Spinal cord (tissue), 10 donors: ENCODE measurements at places on chromosomes 4 and X. TPM values are rescaled to one million over a fixed set of nuclear protein-coding genes. Genes with fewer than 3 reads are reported as not detected.
A peak's percentile ranks its signal among the peaks of the same experiment; 100 is the strongest.

- H3K4me3 ChIP-seq: no peak overlapping the region
- DNase-seq: no peak
- H3K27ac ChIP-seq: no peak overlapping the region
- H3K27me3 ChIP-seq: no peaks in the 10 kb centered on the region
Observed at GRCh38 chr4:105461221-105461620, 12.6 kb downstream of the PPA2 start.

The POLA1 gene
- total RNA-seq: 30.8 TPM

DNA sequence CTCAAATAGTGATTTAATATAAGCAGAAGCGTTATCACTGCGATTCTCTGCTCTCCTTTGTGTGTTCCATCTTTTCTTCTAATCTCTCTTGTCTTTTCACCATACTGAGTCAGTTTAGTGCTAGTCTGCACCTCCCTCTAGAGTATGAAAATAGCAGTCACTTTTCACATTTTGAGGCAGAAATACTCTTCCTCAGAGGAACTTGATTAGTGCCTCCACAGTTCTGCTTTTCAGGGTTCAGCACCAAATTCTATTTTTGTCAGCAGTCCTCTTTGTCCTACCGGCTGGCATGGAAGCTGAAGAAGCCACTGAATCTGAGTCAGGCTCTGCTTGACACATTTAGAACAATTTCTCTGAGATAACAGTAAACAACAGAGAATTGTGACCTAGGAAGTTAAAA is 49.7 kb upstream of the ANKRD17 start:
- H3K27ac ChIP-seq: no peak overlapping the region
- H3K4me3 ChIP-seq: no peak overlapping the region
- DNase-seq: no peak
- no peaks in the 10 kb centered on the region for H3K4me1 ChIP-seq
- H3K36me3 ChIP-seq: no peaks in the 10 kb centered on the region
- no peaks in the 10 kb centered on the region for H3K27me3 ChIP-seq

The EMCN gene
- 17.2 TPM for total RNA-seq

The HTR2C gene
- 34.9 TPM for total RNA-seq

GRCh38 chrX:13357925-13358324 is 38.1 kb upstream of the ATXN3L start:
- peaks cover 9% of the 10 kb centered on the region for H3K27me3 ChIP-seq
- no peaks in the 10 kb centered on the region for H3K36me3 ChIP-seq
- H3K27ac ChIP-seq: no peak overlapping the region
- DNase-seq: peak; percentile 19
- H3K4me3 ChIP-seq: no peak overlapping the region
- H3K4me1 ChIP-seq: no peaks in the 10 kb centered on the region

GRCh38 chr4:53480909-53481308 is 103.5 kb downstream of the FIP1L1 start:
- no peaks in the 10 kb centered on the region for H3K4me1 ChIP-seq
- no peaks in the 10 kb centered on the region for H3K36me3 ChIP-seq
- no peak overlapping the region for H3K4me3 ChIP-seq
- no peaks in the 10 kb centered on the region for H3K27me3 ChIP-seq

The ZNF718 gene
- 14.4 TPM for total RNA-seq

DNA sequence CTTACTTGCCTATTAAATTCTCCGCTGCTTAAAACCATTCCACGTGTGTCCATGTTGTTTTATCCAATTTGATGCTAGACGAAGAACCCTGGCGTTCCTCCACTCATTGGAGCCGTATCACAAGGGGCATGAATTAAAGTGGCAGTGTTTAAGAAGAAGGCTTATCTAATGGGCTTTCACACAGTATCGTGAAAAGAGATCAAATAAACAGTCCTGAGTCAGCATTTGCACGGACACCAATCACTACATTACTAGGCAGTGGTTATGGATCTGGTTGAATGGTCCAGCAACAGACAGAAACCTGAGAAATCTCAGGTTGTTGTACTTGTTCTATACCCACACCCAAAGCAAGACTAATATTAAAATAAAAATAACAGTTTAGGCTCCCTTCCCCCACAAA is 671.6 kb downstream of the FAT4 start:
- H3K27me3 ChIP-seq: no peaks in the 10 kb centered on the region
- H3K27ac ChIP-seq: no peak overlapping the region
- no peaks in the 10 kb centered on the region for H3K4me1 ChIP-seq
- H3K36me3 ChIP-seq: no peaks in the 10 kb centered on the region
- DNase-seq: no peak
